BJ (cell line): ENCODE measurements at places on chromosomes 1 and 21.

GRCh38 chr1:8382051-8382505 lies 64.2 kb downstream of the SLC45A1 start:
- no peak for DNase-seq

GRCh38 chr1:36339215-36339614 lies 15.8 kb upstream of the EVA1B start:
- DNase-seq: no peak

DNA sequence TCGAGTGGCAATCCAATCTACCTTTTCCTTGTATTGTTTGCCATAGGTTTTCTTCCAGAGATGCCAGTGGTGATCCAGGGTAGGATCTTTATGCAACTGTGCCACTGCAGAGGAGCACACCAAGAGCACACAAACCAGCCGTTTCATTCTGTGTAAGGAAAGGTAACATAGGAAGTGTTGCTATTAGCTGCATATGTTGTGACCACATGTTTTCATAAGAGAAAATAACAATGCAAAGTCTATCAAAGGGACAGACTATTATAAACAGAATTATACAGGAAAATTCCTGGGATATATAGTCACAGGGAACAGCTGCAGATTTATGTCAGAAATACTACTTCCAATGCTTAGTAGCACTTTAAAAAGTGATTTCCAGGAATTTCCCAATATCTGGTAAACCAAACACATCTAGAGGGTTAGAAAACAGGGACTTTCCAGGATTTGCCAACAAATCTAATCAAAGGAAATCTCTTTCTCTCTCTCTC lies 919 bp downstream of the CTSS start:
- peak; percentile 59 for DNase-seq

DNA sequence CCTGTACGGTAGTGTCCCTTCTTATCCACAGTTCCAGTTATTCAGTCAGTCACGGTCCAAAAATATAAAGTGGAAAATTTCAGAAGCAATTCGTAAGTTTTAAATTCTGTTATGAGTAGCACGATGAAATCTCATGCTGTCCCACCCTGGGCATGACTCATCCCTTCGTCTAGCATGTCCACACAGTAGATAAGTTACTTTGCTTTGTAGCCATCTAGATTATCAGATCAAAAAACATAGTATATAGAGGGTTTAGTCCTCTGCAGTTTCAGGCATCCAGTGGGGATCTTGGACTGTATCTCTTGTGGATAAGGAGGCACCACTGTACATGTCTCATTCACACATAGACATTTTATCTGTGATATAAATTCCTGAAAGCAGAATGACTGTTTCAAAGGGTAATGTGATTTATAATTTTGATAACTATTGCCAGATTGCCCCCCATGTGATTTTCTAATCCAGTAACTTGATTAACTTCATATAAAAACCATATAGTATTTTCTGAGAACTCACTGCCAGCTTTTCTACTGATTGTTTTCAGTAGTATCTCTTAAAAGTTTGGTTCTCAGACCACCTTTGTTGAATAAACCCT lies 143.3 kb downstream of the DYRK1A start:
- no peak for DNase-seq

- no peak for DNase-seq
Measured at GRCh38 chr1:183166454-183166853, 19.6 kb upstream of the LAMC2 start.

DNA sequence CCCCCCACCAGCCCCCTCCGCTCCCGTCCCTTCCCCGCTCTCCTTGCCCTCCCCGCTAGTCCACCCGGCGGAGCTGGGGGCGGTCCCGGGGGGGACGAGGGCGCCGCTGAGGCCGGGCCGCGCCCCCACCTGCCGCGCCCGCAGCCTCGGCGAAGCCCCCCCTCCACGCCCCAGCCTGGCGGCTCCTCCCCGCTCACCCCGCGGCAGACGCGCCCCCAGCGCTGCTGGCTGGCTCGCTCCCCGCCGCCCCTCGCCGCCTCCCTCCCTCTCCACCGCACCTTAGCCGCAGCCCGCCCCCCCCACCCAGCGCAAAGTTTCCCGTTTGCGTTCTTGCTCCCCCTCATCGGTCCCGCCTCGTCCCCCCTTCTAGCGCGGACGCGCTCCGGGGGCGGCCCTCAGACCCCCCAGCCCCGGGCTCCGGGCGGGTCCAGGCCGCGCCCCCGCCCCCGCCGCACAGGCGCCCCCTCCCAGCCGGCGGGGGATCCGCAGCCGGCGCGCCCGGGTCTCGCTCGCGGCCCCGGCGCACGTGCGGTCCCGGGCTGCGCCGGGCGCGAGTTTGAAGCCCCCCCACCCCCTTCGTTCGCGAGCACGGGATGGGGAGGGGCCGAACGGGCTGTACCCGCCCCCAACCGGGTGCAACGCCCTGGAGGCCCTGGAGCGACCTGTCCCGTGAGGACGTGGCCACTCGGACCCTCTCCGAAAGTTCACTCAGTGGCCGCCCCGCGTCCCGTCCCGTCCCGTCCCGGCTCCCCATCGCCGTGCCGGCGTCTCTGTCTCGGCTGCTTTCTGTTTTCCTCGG lies 623 bp downstream of the PTPRF start:
- no peak for DNase-seq

DNA sequence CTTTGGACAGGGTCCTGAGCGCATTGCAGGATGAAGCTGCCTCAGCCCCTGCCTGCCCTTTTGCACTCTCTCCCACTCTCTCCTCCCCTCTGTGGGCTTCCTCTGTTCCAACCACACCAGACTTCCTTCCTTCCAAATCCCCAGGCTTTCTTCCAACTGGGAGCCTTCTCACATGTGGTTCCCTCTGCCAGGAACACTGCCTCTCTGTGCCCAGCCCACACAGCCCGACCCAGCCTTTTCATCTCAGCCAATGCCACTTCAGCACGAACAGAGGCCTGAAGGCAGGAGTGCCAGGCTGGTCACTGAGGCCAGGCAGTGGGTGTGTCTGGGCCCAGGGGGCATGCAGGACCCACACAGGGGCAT lies 5.9 kb downstream of the SELENON start:
- no peak for DNase-seq

GRCh38 chr1:2151252-2151651 lies 43.3 kb downstream of the FAAP20 start:
- no peak for DNase-seq

DNA sequence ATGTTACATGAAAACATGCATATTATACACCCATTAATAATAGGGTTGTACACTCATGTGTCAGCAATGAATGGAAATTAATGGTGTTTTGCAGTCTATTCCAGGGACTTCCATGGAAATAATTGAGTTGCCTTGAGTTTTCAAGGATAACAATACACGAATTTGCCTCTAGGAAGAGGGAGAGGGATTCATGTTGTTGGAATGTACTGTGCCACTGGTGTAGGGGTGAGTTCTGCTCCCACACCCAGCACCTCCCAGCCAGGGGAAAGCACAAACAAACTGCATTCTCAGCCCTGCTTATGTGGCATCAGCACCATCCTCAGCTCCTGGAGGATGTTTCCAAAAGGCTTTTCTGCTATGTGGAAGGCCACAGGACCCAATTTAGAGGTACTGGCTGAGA lies 57.8 kb downstream of the BCAR3 start:
- peak; percentile 64 for DNase-seq

GRCh38 chr21:46199436-46200373 lies 15.4 kb upstream of the SPATC1L start:
- DNase-seq: no peak

DNA sequence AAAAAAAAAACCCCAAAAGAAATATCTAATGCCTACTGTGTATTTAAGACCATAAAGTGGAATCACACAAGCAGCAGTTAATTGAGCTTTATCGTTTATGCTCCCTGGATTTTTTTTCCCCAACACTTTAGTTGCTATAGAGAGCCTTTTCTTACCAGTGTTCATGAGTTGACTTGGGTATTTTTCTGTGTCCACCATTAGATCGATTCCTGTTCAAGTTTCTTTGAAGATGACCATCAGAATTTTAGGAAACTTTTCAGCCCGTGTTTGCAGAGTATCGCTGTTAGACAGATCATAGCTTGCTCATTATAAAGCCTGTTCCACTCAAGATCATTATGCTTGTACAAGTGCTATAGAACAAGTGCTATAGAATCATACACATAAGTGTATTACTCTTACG lies 1.5 kb downstream of the RALGPS2 start:
- DNase-seq: no peak

GRCh38 chr1:51058858-51059257 lies 43.2 kb upstream of the C1orf185 start:
- no peak for DNase-seq

DNA sequence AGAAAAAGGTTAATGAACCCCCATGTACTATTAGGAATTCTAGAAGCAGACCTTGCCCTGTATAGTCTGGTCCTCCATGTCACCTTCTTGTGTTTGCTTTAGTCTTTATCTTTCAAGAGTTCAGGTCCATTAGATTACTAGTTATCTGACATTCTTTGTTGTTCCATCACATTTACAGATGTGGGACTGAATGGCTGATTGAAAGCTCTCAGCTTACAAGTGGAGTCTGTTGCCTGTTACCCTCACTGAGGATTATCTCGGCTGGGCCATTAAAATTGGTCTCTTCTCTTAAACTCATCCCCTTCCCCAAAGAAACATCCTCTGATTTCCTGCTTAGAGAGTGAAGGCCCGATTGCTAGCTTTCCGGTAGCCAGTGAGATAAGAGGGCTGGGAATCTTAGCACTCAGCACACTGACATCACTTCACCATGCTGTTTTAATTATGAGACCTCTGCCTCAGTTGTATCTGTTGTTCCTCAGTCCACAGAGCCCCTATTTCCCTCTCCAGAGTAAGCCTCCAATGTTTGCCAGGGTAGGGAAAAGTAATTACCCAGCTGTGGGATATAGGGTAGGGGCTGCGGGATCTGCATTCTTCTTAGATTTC lies 76.8 kb downstream of the LPGAT1 start:
- DNase-seq: no peak

GRCh38 chr1:106534612-106535011 lies 521.9 kb upstream of the PRMT6 start:
- DNase-seq: no peak

GRCh38 chr1:158146739-158147138 lies 34.0 kb upstream of the CD1D start:
- DNase-seq: no peak

GRCh38 chr1:221727146-221728036 lies 14.5 kb downstream of the DUSP10 start:
- no peak for DNase-seq

DNA sequence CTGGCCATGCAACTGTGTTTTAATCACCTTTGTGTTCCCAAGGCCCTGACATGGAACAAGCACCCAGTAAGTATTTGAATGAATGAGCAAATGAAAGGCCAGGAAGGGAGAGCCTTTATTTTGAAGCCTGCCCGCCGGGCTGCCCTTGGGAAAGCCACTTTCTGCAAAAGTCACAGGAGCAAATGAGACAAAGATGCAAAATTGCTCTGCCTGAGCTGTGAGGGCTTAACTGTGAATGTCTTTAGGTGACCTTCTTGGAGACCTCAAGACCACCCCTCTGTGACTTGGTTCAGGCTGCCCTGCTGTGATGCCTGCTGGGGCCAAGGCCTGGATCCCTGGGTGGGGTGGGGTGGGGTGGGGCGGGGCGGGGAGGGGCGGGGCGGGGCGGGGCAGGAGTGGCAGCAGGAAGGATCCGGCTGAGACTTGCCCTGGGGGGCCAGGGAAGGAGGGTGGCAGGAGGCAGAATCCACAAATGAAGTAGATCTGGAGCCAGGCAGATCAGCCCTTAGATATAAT lies 54.0 kb downstream of the RUNX3 start:
- no peak for DNase-seq

- no peak for DNase-seq
Measured at GRCh38 chr1:7390604-7391000, 380.5 kb upstream of the VAMP3 start.

- DNase-seq: no peak
Measured at GRCh38 chr1:35558374-35559316, 1.0 kb downstream of the NCDN start.

DNA sequence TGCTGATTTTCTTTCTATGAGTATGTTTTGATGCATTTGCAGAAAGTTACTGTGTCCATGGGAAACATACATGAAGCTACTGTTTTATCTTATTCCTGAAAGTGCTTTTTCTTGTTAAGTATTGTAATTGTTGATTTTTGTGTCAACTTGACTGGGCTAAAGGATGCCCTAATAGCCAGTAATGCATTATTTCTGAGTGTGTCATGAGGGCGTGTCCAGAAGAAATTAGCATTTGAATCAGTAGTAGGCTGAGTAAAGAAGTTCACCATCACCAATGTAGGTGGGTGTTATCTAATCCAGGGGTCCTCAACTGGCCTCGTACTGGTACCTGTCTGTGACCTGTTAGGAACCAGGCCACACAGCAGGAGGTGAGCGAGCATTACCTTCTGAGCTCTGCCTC lies 760.2 kb downstream of the PLA2G4A start:
- DNase-seq: no peak

DNA sequence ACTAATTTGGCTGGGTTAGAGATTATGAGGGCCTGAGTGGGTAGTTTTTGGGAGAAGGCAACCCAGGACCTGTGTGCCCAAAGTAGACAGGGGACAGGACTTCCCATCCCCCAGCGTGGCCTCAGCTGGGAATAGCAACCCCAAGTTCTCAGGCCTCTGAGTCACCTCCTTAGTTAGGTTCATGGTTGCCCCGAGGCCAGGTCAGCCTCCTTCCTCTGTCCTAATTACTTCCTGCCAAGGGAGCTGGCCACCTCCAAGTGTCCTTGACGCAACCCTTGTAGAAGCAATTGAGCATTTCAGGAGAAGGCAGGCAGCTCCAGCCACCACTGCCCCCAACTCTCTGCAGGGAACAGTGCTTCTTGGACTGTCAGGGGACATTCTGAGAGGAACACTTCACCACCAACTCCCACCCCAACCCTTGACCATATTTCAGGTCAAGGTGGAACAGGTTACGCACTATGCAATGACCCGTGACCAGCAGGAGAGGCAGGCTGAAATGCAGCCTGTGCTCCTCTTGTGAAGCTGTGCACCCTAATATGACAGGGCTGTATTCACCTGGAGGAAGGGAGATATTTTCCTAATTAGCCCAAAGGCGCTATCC lies 5.1 kb upstream of the NT5C1A start:
- no peak for DNase-seq

GRCh38 chr1:93758842-93759515 lies 77.3 kb upstream of the BCAR3 start:
- DNase-seq: no peak

- DNase-seq: no peak
Measured at GRCh38 chr1:77350012-77350770, 68.4 kb downstream of the AK5 start.

DNA sequence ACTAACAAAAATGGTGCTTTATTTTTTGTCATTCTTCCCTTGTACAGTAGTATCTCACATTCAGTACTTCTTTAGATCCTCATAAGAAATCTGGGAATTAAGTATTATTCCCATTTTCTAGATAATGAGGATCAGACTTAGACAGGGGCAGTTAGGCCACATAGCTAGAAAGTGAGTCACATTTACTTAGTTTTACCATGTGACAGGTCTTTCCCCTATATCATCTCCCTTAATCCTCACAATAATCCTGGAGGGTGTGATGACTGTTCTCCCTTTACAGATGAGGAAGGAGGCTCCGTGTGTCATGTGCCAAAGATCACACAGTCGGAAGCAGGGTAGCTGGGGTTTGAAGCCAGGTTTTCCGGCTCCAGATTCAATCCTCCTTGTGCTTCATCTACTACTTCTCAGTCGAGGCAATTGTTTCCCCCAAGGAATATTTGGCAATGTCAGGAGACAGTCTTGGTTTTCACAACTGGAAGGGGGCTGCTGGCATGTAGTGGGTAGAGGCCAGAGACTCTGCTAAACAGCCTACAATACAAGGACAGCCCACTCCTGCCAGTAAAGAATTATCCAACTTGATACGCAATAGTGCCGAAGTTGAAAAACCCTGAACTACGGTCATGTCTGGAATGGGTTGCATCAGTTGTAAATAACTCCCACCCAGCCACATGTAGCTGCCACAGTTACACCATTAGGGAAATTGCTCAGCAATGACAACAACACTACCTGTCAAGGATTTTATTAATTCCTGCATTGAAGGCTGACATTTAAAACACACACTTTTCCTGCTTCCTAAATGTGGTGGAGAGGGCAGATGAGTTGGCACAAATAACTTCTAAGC lies 54.5 kb downstream of the C8B start:
- DNase-seq: no peak
